ENCODE measurements at places on chromosomes 7 and 10.

DNA sequence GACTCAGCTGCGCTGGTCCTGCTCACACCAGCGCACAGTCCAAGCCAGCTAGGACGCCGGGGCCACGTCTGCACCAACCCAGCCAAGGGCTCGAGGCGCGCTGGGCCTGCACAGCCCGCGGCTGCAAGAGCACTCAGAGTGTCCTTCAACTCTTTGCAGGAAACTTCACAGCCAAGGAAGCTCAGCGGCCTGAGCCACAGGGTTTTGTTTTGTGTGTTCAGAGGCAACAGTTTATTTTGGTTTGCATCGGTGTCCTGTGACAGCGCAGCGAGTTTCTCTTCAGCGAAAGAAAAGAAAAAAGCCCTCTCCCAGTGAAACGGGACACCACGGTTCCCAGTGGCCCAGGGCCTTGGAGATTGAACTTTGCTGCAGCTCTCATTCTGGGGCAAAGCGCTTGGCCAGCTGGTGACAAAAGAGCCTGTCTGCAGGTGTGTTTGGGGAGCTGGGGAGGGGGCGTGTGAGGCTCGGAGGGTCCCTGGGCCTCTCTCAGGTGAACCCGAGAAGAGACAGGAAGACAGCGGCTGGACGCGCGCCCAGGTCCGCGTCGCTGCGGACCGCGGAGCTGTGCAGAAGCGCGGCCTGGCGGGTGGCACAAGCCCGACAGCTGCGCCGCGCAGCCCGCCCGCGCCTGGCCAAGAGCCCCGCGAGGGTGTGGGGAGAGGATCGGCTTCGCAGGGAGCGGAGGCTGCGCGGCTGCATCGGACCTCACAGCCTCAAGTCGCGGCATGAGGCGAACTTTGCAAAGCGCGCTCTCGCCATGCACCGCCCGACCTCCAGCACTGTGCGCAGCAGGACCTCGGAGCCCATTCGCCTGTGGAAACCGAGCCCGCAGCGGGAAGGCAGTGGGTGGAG is 922 bp downstream of the CXCL12 start:
- no peak for DNase-seq

DNA sequence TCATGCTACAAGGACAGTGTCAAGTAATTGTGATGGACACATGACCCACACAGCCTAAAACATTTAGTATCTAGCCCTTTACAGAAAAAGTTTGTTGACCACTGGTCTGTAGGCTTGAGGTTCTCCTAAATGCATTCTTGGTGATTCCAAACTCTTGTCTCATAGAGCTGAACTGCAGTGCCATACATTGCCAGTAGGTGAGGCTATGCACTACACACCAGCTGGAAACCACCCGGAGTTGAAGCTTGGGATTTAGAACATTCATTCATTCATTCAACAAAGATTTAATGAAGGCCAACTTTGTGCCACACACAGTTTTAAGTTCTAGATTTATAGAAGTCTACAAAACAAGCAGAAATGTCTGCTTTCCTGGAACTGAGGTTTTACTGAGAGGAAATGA is 77.3 kb upstream of the TCF7L2 start:
- DNase-seq = no peak

- DNase-seq = no peak
Measured at GRCh38 chr7:138890499-138891445, 90.4 kb downstream of the KIAA1549 start.

GRCh38 chr7:15178065-15178464 is 275.5 kb upstream of the DGKB start:
- no peak for DNase-seq

GRCh38 chr10:18737841-18738240 is 78.6 kb downstream of the ARL5B start:
- DNase-seq = no peak

Data from stimulated activated CD4-positive, alpha-beta T cell treated with anti-CD3 and anti-CD28 coated beads, Interleukin-1b, Interleukin-23, amount 100 ng/mL, for 1 hour (primary cell).